ENCODE measurements at places on chromosomes 13 and 19.
A peak's percentile ranks its signal among the peaks of the same experiment; 100 is the strongest.

DNA sequence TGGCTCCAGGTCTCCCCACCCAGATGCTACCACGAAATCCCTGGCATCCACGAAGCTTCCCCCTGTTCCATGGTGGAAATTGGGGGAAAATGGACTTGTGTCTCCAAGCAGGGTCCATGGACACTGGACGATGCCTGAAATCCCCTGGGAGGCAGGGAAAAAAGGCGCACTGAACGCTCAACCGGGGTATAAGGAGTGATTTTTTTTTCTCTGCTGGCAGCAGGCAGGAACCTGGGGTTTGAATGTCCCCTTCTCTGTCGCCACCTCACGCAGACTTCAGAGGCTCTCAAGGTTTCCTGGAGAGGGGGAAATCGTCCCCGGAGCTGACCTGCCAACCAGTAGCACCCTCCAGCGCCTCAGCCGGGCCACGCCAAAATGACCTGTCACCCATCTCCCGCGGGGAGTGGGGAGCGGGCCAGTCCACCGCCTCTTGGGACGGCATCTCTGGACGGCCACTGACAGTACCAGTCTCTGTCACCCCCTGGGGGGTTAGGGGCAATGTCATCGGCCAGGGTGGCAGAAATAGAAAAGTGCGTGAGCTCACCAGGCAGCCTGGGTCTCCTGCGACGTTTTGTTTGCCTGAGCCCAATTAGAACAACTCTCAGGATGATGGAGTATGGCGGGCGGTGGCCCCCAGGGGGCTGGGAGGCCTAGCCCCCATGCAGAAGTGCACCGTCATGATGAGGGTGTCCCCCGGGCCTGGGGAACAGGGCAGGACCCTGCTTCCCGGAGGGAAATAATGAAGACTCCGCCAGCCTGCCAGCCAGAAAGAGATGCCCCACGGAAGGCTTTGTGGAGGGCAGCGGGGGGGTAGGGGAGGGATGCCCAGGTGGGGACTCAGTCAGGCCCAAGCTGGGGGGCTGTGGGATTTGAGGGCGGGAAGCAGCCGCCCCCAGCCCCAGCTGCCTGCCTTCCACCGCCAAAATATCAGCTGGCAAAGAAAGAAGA lies 2.6 kb downstream of the PTPRS start:
- DNase-seq = no peak

DNA sequence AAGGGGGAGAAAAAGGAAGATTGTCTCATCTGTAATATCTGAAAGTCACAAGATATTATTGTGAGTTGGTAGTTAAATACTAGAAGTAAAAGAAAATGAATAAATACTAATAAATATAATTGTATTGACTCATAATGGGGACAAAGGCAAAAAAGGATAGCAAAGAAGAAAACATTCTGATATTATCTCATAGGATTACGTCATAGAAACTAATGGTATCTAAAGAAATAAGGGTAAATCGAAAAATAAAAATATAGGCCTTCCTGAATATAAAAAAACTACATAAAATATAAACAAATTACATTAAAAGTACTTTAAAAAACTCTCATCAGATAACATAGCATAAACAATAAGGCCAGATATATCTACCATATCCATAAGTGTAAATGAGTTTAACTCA lies 38.6 kb upstream of the TDRD3 start:
- no peak for DNase-seq

GRCh38 chr13:34611671-34612070 lies 330.4 kb upstream of the NBEA start:
- no peak for DNase-seq

- no peak for DNase-seq
Observed at GRCh38 chr13:88648598-88649373, 977.6 kb downstream of the SLITRK5 start.

DNA sequence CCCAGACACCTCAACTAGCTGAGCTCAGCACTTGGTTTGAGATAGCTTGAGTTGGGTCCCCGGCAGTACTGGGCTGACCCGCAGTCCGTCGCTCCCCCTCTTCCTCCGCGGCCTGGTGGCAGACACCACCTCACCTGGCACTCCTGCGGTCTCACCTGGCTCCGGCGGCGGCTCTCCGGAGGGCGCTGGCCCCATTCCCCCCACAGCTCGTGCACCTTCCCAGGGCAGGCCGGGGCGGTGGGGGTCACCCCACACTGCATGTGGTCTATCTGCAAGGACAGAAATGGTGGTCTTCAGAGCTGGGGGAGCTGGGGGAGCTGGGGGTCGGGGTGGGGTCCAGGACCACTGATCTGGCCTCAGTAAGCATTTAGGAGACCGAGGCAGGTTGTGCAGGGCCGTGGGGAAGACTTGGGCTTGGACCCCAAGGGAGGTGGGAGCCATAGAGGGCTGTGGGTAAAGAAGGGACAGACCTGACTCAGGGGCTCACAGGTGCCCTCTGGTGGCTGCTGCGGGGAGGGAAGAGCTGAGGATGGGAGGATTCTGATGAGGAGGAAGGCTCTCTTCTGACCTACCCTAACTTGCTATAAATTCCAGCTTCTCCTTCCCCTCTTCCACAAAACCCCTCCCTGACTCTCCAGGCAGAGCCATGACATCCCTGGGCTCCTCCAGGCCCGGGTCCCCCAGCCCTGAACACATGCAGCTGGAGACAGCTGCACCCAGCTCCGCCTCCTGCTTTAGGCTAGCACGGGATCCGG lies 6.7 kb upstream of the PLIN4 start:
- DNase-seq = no peak

GRCh38 chr13:77584106-77584505 lies 48.6 kb downstream of the SCEL start:
- DNase-seq = no peak

DNA sequence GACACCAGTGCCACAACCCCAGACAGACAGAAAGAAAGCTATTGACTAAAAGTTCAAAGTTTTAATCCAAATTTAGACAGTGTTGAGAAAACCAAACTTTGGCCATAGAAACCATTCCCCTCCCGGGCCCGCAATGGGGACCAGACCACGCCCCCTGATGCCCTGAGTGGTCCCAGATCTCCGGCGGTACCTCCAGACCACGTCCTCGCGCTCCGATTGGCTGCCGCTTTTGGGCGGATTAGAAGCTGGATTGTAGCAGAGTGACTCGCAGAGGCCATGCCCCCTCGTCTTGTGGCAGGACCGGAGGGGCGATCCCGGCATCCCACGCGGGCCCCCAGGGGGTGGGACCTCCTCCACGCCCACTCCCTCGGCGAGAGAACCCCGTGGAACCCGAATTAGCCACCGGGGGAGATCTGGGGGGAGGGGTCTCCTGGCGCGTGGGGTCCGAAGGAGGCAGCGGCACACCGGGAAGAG lies 797 bp upstream of the HSD17B14 start:
- DNase-seq = peak; percentile 94

- no peak for DNase-seq
Observed at GRCh38 chr19:15432018-15432494, 13.3 kb upstream of the AKAP8L start.

DNA sequence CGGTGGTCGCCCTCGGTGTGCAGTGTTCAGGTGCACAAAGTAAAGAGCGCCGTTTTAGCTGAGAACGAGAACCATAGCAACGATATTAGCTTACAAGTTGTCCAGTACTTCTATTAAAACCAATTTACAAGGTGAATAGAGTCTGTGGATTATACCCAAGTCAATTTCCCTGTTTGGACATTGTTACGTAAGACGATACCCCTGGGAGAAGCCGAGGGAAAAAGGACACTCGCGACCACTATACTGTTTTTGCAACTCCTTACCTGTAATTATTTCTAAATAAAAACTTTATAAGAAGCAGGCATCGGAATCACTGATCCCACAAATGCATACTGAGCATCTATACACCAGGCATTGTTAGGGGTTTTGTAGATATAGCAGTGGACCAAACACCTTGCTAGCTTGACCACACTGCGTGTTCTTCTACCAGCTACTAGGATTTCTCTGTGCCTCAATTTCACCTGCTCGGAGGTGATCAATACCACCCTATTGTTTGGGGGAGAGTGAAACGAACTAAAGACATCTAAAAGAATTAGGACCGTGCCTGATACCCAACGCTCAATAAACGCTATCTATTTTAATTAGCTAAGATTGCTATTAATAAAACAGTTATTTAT lies 488 bp upstream of the EEF2 start:
- DNase-seq = no peak

DNA sequence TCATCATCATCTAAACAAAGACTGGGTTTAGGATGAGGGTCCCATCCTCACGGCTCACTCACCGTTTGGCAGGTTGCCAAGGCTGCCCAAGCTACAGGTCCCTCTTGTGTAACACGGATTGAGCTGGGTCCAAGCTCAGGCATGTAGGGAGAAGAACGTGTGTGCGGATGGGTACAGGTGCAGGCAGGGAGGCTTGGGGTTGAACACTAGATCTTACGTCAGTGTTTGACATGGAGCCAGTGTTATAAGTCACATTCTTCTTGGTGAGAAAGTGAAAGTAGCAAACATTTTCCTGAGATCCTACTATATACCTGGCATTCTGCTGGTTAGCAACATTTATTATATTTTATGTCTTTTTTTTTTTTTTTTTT lies 136.8 kb upstream of the RNF113B start:
- no peak for DNase-seq

DNA sequence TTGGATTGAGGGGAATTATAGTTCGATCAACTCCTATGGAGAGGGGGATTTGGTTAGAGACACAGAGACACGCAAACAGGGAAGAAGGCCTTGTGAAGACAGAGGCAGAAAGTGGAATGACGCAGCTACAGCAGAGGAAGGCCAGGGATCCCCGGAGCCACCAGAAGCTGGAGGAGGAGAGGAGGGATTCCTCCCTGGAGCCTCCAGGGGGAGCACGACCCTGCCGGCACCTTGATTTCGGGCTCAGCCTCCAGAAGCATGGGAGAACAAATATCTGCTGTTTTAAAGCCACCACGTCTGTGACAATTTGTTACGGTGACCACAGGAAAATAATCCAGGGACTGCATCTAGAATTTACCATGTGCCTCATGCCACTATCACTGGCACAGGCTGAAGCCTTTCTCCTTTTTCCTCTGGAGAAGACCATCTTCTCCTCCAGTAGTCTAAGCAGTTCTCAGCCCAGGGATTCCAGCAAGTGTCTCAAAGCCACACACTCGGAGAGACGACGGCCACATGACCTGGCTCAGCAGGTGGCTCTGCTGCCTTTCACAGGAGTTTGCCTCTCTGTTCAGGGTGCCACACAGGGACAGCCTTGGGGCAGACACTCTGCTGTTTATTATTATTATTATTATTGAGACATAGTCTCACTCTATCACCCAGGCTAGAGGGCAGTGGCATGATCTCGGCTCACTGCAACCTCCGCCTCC lies 39.9 kb upstream of the CCNE1 start:
- peak; percentile 78 for DNase-seq
